Activated CD4-positive, alpha-beta T cell treated with anti-CD3 and anti-CD28 coated beads for 36 hours (primary cell): ENCODE measurements at places on chromosomes 4 and X. TPM values are rescaled to one million over a fixed set of nuclear protein-coding genes. Genes with fewer than 3 reads are reported as not detected.
A peak's percentile ranks its signal among the peaks of the same experiment; 100 is the strongest.

Gene SPANXA2
- total RNA-seq, result not detected

DNA sequence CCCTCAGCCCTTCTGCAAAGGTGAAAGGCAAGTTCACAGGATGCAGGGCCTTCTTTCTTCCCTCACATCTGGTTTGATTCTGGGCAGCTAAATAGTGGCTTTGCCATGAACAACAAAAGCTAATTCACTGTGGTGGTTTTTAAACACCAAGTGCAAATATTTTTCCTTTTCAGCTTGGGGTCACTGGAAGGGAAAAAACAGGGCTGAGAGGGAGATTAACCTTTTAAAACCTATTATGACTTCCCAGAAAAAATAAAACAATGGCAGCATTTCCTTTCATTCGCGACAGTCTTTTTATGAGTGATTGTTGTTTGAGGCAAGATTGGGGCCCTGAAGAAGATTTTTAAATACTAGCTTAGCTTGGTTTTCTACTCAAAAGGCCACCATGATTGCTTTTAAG, 103.7 kb upstream of the SCML1 start:
- no peak for DNase-seq
- H3K4me1 ChIP-seq, result peaks cover 6% of the 10 kb centered on the region
- no peak overlapping the region for H3K4me3 ChIP-seq
- no peaks in the 10 kb centered on the region for H3K36me3 ChIP-seq

- no peak for DNase-seq
- H3K4me1 ChIP-seq, result no peaks in the 10 kb centered on the region
- no peak overlapping the region for H3K4me3 ChIP-seq
- no peak overlapping the region for H3K27ac ChIP-seq
These were observed 224.2 kb upstream of the ANXA10 start for GRCh38 chr4:167868163-167868562.

Gene AMTN
- not detected for total RNA-seq

- H3K4me3 ChIP-seq, result no peak overlapping the region
- no peak for DNase-seq
- no peaks in the 10 kb centered on the region for H3K4me1 ChIP-seq
- no peak overlapping the region for H3K27ac ChIP-seq
- no peaks in the 10 kb centered on the region for H3K36me3 ChIP-seq
These were observed 189.6 kb downstream of the PACRGL start for GRCh38 chr4:20889901-20890300.

Gene DCAF8L2
- total RNA-seq, result not detected

- H3K4me1 ChIP-seq, result no peaks in the 10 kb centered on the region
- no peak for DNase-seq
- H3K4me3 ChIP-seq, result no peak overlapping the region
- H3K36me3 ChIP-seq, result peaks cover 60% of the 10 kb centered on the region
- H3K27me3 ChIP-seq, result no peaks in the 10 kb centered on the region
These were observed 17.0 kb downstream of the SDAD1 start for GRCh38 chr4:75973766-75974165.

GRCh38 chr4:118964891-118965411, 76.3 kb downstream of the SYNPO2 start:
- no peaks in the 10 kb centered on the region for H3K36me3 ChIP-seq
- no peak overlapping the region for H3K27ac ChIP-seq
- H3K4me3 ChIP-seq, result no peak overlapping the region
- no peak for DNase-seq
- H3K27me3 ChIP-seq, result no peaks in the 10 kb centered on the region

DNA sequence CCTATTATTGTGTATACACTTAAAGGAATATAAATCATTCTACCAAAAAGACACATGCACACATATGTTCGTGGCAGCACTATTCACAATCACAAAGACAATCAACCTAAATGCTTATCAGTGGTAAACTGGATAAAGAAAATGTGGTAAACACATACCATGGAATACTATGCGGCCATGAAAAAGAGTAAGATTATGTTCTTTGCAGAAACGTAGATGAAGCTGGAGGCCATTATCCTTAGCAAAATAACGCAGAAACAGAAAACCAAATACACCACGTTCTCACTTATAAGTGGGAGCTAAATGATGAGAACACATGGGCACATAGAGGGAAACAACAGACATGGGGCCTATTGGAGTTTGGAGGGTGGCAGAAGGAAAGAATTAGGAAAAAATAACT, 593.2 kb downstream of the DMD start:
- H3K27me3 ChIP-seq, result no peaks in the 10 kb centered on the region
- H3K4me3 ChIP-seq, result no peak overlapping the region
- no peak for DNase-seq
- no peaks in the 10 kb centered on the region for H3K4me1 ChIP-seq
- no peak overlapping the region for H3K27ac ChIP-seq

GRCh38 chr4:112516471-112517066, 589 bp upstream of the NEUROG2 start:
- peak overlapping the region; percentile 89 for H3K4me3 ChIP-seq
- H3K27ac ChIP-seq, result no peak overlapping the region
- DNase-seq, result peak; percentile 16
- peaks cover 44% of the 10 kb centered on the region for H3K4me1 ChIP-seq
- H3K36me3 ChIP-seq, result no peaks in the 10 kb centered on the region

Gene EIF1AX
- total RNA-seq, result 81.7 TPM

GRCh38 chr4:39685990-39686389, 11.9 kb upstream of the UBE2K start:
- no peaks in the 10 kb centered on the region for H3K36me3 ChIP-seq
- no peaks in the 10 kb centered on the region for H3K4me1 ChIP-seq
- no peak overlapping the region for H3K27ac ChIP-seq
- H3K4me3 ChIP-seq, result no peak overlapping the region

- H3K4me3 ChIP-seq, result no peak overlapping the region
- no peak for DNase-seq
- H3K36me3 ChIP-seq, result peaks cover 27% of the 10 kb centered on the region
- H3K4me1 ChIP-seq, result peaks cover 2% of the 10 kb centered on the region
These were observed 47.5 kb downstream of the ZGRF1 start for GRCh38 chr4:112589206-112589605.

Gene SAT1
- 166 TPM for total RNA-seq

Gene C4orf50
- total RNA-seq, result 0.05 TPM

GRCh38 chr4:41709844-41710481, 38.6 kb downstream of the PHOX2B start:
- no peak for DNase-seq
- H3K36me3 ChIP-seq, result no peaks in the 10 kb centered on the region
- peaks cover 4% of the 10 kb centered on the region for H3K27me3 ChIP-seq
- H3K4me1 ChIP-seq, result no peaks in the 10 kb centered on the region
- H3K4me3 ChIP-seq, result no peak overlapping the region

DNA sequence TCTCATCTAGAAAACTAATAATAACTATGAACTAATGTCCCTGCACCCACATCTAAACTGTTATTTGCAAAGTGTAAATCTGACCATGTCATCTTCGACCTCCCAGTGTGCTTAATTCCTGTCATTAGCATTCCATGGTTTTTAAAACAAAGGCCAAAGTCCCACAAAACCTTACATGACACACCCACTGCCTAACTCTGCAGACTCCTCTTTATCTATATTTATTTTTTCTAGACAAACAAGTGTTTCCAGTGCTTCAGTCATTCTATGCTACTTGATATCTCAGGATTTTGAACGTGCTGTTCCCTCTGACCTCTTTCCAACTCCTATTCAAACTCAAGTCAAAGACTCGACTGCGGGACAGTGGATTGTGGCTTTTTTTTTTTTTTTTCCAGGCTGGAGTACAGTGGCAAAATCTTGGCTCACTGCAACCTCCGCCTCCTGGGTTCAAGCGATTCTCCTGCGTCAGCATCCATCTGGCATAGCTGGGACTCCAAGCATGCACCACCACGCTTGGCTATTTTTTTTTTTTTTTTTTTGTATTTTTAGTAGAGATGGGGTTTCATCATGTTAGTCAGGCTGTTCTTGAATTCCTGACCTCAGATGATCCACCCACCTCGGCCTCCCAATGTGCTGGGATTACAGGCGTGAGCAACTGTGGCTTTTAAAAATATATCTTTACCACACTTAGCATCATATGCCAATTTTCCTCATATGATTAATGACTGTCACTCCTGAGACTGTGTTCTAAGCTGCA, 1511.0 kb downstream of the ARAP2 start:
- H3K4me3 ChIP-seq, result no peak overlapping the region
- no peak overlapping the region for H3K27ac ChIP-seq
- H3K4me1 ChIP-seq, result no peaks in the 10 kb centered on the region

Gene HPSE
- total RNA-seq, result 11.4 TPM

GRCh38 chrX:118847676-118848075, 24.1 kb downstream of the ZCCHC12 start:
- no peaks in the 10 kb centered on the region for H3K36me3 ChIP-seq
- no peak for DNase-seq
- no peak overlapping the region for H3K4me3 ChIP-seq
- no peak overlapping the region for H3K27ac ChIP-seq
- no peaks in the 10 kb centered on the region for H3K4me1 ChIP-seq
- H3K27me3 ChIP-seq, result no peaks in the 10 kb centered on the region

DNA sequence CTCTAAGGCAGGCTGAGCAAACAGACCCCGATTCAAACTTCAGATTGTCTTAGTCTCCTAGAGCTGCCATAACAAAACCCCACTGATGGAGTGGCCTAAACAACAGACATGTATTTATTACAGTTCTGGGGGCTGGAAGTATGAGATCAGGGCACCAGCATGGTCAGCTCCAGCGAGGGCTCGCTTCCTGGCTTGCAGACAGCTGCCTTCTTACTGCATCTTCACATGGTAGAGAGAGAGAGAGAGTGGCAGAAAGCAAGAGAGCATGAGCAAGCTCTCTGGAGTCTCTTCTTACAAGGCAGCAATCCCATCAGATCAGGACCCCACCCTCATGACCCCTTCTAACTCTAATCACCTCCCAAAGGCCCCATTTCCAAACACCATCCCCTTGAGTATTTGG, 22.3 kb upstream of the SORCS2 start:
- no peak overlapping the region for H3K27ac ChIP-seq
- DNase-seq, result no peak
- peaks cover 2% of the 10 kb centered on the region for H3K27me3 ChIP-seq
- H3K4me3 ChIP-seq, result no peak overlapping the region

DNA sequence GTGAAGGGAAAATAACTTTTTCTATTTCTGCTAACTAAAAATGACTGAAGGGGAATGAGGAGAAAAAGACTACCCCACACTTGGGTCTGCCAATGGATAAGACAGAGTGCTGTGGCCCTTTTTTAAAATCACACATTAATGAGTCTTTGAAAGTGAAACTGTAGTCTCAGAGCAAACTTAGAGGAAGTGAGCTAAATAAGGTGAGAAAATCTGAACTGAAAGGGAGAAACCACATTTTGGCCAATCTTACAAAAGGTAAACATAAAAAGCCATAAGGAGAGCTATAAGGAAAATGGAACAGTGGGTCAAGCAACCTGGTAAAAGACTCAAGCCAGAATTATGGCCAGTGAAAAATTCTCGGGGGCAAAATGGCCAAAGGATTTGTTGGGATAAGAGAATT, 755.1 kb upstream of the IGFBP7 start:
- H3K27me3 ChIP-seq, result no peaks in the 10 kb centered on the region
- no peaks in the 10 kb centered on the region for H3K36me3 ChIP-seq
- no peak overlapping the region for H3K27ac ChIP-seq
- H3K4me3 ChIP-seq, result no peak overlapping the region
- no peak for DNase-seq
- H3K4me1 ChIP-seq, result no peaks in the 10 kb centered on the region

Gene MAGEA1
- not detected for total RNA-seq

DNA sequence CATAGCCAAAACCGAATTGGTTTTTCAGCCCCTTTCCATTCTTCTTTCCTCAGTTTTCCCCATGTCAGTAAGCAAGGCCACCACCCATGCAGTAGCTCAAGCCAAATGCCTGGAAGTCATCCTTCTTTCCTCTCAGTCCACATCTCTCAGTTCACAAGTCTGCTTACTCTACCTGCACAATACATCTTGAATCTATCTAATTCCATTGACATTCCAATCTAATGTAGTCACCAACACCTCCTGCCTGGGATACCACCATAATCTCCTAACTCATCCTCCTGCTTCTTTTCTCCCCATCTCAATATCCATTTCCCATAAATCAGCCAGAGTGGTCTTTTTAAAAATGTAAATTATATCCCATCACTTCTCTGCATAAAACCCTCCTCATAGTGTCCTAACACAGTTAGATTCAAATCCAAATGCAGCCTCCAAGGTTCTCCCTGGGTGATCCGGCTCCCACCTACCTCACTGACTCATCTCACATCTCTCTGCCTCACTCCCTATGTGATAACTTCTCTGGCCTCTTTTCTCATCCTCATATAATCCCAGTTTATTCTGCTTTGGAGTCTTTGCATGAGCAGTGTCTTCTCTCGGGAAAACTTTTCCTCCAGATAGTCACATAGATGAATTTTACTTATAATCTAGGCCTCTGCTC, 26.9 kb downstream of the KCNIP4 start:
- no peak overlapping the region for H3K27ac ChIP-seq
- no peak overlapping the region for H3K4me3 ChIP-seq
- no peaks in the 10 kb centered on the region for H3K4me1 ChIP-seq
- H3K27me3 ChIP-seq, result no peaks in the 10 kb centered on the region
- no peak for DNase-seq

DNA sequence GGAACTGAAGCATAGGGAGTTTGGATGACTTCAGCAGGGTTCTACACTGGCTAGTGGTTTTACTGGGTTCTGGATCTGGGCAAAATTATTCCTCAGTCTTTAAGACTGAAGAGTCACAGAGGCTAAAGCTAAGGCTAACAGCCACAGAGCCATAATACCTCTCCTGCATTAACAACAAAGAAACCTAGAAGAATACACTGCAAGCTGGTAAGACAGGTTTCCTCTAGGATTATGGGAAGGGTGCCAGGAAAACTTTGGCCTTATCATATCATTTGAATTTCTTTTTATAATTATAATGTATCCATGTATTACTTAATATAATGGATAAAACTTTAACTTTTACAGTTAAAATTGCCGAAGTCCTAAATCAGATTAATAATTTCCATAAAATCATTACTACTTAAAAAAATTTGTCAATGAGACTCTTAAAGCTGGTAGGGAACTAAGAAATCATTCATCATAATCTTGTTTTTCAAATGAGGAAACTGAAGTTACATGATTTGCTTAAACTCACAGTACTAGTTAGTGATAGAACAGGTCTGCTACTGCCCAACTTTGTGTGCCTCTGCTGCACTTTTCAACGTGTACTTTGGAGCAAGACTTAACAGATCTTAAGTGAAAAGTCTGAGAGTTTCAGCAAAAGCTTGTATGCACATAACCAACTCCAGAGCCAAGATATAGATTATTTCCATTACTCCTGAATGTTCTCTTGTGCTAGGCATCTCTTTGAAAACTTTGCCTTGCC, 24.2 kb upstream of the PGRMC2 start:
- H3K4me1 ChIP-seq, result no peaks in the 10 kb centered on the region
- DNase-seq, result no peak
- peaks cover 3% of the 10 kb centered on the region for H3K36me3 ChIP-seq
- no peak overlapping the region for H3K27ac ChIP-seq

DNA sequence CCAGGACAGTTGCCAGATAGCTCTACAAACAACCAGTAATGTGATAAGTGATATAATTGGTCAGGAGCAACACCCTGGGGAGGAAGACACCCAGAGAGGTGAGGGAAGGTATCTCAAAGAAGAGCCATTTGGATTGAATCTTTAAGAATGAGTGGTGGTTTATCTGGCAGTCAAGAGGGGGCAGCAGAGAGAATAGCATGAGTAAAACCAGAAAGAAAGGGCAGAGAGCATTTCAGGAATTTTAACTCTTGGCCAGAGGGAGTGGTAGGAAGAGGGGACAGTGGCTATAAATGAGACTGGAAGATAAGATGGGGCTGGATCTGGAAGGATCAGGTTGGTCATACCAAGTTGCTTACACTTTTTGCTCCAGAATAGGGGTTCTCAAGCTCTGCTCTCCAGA, 5.9 kb upstream of the SEPTIN6 start:
- H3K36me3 ChIP-seq, result no peaks in the 10 kb centered on the region
- DNase-seq, result no peak
- no peaks in the 10 kb centered on the region for H3K4me1 ChIP-seq
- no peaks in the 10 kb centered on the region for H3K27me3 ChIP-seq
- H3K4me3 ChIP-seq, result no peak overlapping the region

Gene PNMA6A
- total RNA-seq, result 0.39 TPM
